ENCODE measurements at places on chromosomes 2 and 18.
A peak's percentile ranks its signal among the peaks of the same experiment; 100 is the strongest.

DNA sequence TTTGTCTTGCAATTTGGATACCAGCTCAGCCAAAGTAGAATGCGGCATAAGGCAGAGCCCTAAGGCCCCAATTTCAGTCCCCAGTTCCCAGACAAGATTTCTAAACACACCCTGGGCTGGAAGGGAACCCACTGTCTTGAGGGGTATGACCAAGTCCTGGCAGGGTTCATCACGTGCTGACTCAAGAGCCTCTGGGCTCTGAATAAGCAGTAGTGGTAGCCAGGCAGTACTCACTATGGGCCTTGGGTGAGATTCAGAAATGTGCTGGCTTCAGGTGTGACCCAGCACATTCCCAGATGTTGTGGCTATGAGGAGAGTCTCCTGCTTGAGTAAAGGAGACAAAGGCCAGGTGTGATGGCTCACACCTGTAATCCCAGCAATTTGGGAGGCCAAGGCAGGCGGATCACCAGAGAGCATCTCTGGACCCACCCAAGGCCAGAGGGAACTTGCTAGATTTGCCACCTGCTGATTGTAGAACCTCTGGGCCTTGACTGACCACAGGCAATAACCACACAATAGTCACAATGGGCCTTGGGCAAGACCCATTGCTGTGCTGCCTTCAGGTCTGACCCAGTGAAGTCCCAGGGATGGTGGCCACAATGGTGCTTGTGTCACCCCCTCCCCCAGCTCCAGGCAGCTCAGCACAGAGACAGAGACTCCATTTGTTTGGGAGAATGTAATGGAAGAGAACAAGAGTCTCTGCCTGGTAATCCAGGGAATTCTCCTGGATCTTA, 74.9 kb downstream of the ATL2 start:
- no peak for DNase-seq

DNA sequence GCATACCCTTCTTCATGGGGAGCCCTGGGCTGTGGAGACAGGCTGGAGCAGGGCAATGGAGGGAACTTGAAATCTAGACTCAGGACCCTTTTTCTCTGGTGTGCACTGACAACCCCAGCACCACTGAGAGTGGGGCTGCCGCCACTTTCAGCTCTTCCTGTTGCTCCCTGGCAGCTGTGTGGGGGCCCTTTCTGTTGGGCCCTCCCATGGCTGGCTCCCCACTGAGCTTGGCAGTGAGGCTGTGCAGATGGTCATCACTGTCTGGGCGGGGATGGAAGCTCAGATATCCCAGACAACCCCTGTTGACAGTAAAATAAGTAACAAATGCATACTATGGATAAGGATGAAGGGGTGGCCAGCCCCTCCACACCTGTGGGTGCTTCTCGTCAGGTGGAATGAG, 6.7 kb downstream of the MYO7B start:
- DNase-seq, result peak; percentile 55

- no peak for DNase-seq
These were observed 96.2 kb downstream of the GLI2 start for GRCh38 chr2:120831891-120832290.

GRCh38 chr2:96800061-96801004, 15.7 kb upstream of the CNNM3 start:
- DNase-seq, result peak; percentile 52

DNA sequence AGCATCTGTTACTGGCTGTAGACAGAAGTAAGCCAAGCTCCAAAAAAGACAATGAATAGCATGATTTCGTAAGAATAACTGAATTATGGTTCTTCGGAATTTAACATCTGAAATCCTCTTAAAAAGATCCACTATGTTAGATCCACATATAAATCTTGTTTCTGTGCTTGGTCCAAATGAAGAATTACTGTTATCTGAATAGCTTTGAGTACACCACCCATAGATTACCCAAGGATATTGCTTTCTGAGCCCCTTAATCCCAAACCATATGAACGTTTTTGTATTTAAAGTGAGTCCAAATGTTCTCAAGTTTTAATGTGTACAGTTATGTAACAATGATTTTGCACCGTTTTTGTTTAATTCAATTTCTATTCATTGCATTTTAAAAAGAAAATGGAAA, 124.9 kb downstream of the DSC3 start:
- no peak for DNase-seq

GRCh38 chr2:113877711-113878598, 11.9 kb upstream of the ACTR3 start:
- no peak for DNase-seq

- peak; percentile 48 for DNase-seq
These were observed 66.8 kb upstream of the STPG4 start for GRCh38 chr2:47221946-47222345.

DNA sequence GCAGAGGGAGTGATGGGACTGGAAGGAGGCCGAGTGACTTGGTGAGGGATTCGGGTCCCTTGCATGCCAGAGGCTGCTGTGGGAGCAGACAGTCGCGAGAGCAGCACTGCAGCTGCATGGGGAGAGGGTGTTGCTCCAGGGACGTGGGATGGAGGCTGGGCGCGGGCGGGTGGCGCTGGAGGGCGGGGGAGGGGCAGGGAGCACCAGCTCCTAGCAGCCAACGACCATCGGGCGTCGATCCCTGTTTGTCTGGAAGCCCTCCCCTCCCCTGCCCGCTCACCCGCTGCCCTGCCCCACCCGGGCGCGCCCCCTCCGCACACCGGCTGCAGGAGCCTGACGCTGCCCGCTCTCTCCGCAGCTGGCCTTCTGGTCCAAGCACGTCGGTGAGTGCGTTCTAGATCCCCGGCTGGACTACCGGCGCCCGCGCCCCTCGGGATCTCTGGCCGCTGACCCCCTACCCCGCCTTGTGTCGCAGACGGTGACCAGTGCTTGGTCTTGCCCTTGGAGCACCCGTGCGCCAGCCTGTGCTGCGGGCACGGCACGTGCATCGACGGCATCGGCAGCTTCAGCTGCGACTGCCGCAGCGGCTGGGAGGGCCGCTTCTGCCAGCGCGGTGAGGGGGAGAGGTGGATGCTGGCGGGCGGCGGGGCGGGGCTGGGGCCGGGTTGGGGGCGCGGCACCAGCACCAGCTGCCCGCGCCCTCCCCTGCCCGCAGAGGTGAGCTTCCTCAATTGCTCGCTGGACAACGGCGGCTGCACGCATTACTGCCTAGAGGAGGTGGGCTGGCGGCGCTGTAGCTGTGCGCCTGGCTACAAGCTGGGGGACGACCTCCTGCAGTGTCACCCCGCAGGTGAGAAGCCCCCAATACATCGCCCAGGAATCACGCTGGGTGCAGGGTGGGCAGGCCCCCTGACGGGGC, 4.6 kb downstream of the PROC start:
- DNase-seq, result peak; percentile 70

GRCh38 chr2:205462681-205463345, 219.5 kb upstream of the NRP2 start:
- DNase-seq, result no peak

- no peak for DNase-seq
These were observed 169.2 kb upstream of the HS6ST1 start for GRCh38 chr2:128487650-128488387.

DNA sequence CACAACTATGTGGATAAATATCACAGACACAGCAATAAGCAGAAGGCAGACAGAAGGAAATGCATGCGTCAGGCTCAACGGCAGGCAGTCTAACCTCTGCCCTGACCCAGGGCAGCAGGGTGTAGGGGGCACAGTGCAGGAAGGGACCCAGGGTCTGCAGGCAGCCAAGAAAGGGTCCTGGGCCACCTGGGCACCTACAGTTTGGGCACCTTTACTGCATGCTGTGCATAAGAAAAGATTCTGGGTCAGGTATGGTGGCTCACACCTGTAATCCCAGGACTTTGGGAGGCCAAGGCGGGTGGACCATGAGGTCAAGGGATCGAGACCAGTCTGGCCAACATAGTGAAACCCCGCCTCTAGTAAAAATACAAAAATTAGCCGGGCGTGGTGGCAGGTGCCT, 17.7 kb downstream of the PASK start:
- no peak for DNase-seq

DNA sequence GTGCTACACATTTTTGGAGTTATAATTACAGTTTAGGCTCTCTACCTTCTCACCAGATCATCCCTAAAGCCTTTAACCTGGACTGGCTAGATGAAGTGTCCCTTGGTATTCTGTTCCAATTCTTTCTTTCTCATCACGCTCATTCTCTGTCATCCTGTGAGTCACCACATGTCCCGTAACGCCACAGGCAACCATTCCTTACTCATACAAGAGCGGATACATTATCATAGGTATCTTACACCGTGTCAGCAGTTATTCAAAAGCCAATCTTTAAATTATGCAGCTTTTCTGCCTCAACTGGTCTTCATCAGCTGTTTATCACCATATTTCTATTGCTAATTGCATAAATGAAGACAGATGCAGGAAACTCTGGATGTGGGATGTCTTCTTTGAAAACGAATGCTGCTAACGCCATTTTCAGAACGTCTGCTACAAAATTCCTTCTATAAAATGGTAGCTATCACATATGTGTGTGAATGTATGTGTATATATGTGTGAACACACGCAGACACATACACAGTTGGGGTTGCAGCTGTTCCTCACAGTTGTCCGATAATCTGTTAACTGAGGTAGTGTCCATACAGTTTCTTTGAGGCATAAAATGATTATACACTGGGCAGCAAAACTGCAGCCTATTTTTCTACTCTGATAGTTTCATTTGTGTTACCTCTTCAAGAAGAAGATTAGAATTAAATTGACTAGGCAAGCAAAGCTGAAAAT, 47.9 kb downstream of the EML6 start:
- DNase-seq, result no peak

DNA sequence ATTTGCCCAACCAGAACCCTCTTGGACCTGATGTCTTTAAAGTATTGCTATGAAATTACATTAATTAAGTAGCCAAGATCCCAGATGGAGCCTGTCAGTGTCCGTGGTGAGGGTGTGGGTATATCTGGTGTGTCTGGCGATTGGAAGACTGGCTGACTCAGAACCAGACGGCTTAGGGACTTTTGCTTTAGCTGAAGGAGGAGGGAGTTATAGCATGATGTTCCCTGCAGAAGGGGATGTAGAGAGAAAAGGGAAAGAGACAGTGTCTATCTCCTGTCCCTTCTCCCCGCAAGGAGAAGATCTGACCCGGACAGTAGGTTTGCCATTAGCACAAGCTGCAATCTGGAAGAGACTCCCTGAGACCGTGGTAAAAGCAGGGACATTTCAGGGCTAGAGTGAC, 60.6 kb downstream of the POU3F3 start:
- DNase-seq, result no peak

- no peak for DNase-seq
These were observed 37.7 kb downstream of the HS1BP3 start for GRCh38 chr2:20612925-20613916.

- no peak for DNase-seq
These were observed 110.2 kb downstream of the EPHA4 start for GRCh38 chr2:221461901-221462300.

DNA sequence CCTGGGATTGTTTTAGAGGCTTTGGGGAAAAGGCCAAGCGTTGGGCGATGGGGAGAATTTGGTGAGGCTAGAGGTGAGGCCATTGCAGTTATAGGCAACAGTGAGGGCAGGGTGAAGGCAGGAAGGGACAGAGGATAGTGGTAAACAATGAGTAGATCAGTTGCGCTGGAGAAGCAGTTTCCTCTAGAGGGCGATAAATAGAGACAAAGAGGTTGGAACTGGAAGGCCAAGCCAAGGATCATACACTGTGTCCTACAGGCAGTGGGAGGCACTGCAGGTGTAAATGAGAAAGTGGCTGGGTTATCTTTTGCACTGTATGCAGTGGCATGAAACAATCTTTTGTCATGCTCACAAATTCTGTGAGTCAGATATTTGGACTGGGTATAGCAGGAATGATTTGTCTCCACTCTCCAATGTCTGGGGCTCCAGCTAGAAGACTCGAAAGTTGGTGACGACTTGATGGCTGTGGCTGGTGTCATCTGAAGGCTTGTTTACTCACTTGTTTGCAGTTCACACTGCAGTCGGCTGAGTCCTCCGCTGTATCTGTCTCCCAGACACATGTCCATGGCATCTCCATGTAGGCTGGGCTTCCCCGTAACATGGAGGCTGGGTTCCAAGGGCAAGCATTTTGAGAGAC, 82.1 kb downstream of the TNP1 start:
- DNase-seq, result peak; percentile 96

DNA sequence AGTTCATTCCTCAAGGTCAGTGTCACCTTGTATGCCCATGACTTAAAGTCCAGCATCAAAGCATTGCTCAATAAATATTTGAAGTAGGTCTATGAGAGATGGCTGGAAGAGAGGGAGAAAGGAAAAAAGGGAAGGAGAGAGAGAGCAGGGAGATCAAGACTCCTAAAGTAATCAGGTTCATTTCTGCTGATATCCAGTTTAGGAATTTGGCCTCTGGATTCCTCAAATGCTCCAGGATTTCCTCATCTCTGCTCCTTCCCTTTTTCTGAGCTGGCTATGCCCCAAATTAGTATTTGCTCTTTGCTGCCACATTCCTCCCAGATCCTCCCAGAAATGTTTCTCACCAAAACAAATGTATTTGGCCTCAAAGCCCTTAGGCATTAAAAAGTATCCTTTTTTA, 739.4 kb upstream of the CHAC2 start:
- peak; percentile 51 for DNase-seq

- no peak for DNase-seq
These were observed 26.7 kb downstream of the ITGA4 start for GRCh38 chr2:181483876-181484275.

GRCh38 chr2:225041207-225041850, 939 bp downstream of the DOCK10 start:
- DNase-seq, result no peak

DNA sequence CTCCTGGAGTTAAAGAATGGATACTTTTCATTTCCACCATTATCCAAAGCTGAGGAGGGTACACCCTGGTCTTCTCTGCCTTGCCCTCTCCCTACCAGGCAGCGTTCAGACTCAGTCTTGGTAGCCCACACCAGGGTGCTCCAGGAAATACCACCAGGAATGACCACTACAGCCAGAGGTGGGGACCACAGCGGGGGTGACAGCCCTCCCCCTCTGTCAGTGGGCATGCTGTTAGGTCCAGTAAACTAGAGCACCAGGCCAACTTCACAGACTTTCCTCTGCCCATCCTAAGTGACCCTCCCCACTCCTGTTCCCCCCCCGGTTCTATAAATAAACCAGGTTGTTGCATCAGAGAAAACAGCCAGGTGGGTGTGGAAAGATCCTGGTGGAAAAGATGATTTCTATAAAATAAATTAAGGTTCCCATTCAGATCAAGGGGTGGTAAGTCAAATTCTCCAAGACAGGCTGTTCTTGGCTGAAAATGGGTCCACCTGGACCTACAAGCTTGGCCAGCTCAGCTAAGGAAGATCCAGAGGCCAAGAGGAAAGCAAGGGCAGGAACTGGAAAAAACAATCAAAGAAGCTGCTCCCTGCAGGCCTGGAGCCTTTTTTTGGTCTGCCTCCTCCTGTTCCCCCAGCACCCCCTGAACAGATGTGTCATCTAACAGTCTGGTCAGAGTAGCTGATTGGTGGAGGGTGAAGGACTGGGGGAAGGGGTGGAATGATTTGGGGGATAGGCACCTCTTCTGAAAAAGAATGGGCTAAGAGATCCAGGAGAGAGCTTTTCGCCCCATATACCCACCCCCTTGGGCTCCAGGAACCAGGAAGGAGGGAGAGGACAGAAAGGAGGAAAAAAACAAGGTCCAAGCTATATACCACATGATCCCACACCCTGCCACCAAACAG, 2.3 kb downstream of the RAB11FIP5 start:
- DNase-seq, result no peak

- DNase-seq, result no peak
These were observed 52.8 kb upstream of the LHCGR start for GRCh38 chr2:48808311-48808710.

GRCh38 chr18:74715306-74715705, 117.6 kb downstream of the ZNF407 start:
- no peak for DNase-seq

- DNase-seq, result peak; percentile 84
These were observed 813 bp upstream of the MEIS1 start for GRCh38 chr2:66433945-66434678.

GRCh38 chr2:8488001-8488738, 193.7 kb upstream of the ID2 start:
- no peak for DNase-seq
